ENCODE measurements at places on chromosomes 11 and 22.
A peak's percentile ranks its signal among the peaks of the same experiment; 100 is the strongest.

GRCh38 chr11:123577081-123577598 lies 77.3 kb downstream of the SCN3B start:
- no peak for DNase-seq

- no peak for DNase-seq
These were observed 51.7 kb upstream of the ME3 start for GRCh38 chr11:86724137-86724536.

GRCh38 chr11:115618428-115618827 lies 114.2 kb upstream of the CADM1 start:
- no peak for DNase-seq

- DNase-seq, result no peak
These were observed 25.3 kb downstream of the PPARA start for GRCh38 chr22:46175631-46176030.

DNA sequence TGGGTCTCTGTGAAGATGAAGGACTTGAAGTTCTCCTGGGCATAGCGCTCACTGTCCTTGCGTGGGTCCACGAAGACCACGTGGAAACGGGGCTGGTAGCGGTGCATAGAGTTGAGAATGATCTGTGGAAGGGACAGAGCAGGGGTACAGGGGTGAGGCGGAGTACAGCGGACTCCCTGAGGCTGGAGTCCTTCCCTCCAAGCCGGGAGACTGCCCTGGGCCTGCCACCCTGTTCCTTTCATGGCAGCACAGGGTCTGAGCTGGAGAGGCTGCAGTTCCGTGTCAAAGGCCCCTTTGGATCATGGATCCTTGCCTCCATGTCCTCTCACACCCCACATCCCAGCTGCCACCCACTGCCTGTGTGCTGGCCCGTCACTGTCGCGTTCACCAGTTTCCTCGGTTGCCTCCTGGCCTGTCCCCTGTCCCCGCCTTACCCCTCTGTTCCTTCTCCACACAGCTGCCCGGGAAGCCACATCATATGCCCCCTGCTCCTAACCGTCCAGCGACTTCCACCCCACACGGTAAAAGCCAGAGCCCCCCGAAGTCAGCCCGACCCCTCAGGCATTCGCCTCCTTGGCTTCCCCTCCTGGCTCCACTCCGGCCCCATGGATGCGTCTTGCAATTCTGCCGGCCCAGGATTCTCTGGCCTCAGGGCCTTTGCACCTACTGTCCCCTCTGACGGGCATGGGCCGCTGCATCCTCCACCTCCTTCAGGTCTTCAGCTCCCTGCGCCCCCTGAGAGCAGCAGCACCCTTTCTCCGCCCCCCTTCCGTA lies 3.4 kb upstream of the NUDT8 start:
- no peak for DNase-seq

GRCh38 chr11:116167706-116168458 lies 604.9 kb downstream of the BUD13 start:
- no peak for DNase-seq

- DNase-seq, result peak; percentile 58
These were observed 107.5 kb upstream of the OR4B1 start for GRCh38 chr11:48109046-48109666.

GRCh38 chr11:106913141-106913540 lies 105.1 kb downstream of the GUCY1A2 start:
- DNase-seq, result no peak
